NCI-H460 (cell line): ENCODE measurements at places on chromosomes 3 and 15. TPM values are rescaled to one million over a fixed set of nuclear protein-coding genes. Genes with fewer than 3 reads are reported as not detected.

GRCh38 chr3:49519916-49520385, 34.3 kb upstream of the BSN start:
- DNase-seq = no peak

GRCh38 chr3:54755756-54756155, 172.1 kb downstream of the LRTM1 start:
- DNase-seq = no peak

- no peak for DNase-seq
Measured at GRCh38 chr3:3666664-3667063, 132.6 kb upstream of the LRRN1 start.

DNA sequence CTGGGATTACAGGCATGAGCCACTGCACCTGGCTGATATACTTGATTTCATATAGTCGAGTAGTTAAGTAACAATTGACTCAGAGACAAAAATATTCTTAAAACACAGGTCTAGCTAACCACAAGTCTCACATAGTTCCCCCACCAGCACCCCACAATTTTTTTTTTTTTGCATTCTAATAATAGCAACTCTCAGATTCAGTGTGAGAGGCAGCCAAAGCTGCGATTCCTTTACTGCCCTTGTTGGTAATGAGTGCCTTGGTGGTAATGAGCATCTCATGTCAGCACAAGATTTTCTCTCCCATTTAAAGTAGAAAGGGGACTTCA, 72.5 kb downstream of the WWTR1 start:
- DNase-seq = no peak

GRCh38 chr3:166560253-166560652, 723.0 kb upstream of the BCHE start:
- no peak for DNase-seq

ITIH1 gene
- not detected in 2 replicates for total RNA-seq

DNA sequence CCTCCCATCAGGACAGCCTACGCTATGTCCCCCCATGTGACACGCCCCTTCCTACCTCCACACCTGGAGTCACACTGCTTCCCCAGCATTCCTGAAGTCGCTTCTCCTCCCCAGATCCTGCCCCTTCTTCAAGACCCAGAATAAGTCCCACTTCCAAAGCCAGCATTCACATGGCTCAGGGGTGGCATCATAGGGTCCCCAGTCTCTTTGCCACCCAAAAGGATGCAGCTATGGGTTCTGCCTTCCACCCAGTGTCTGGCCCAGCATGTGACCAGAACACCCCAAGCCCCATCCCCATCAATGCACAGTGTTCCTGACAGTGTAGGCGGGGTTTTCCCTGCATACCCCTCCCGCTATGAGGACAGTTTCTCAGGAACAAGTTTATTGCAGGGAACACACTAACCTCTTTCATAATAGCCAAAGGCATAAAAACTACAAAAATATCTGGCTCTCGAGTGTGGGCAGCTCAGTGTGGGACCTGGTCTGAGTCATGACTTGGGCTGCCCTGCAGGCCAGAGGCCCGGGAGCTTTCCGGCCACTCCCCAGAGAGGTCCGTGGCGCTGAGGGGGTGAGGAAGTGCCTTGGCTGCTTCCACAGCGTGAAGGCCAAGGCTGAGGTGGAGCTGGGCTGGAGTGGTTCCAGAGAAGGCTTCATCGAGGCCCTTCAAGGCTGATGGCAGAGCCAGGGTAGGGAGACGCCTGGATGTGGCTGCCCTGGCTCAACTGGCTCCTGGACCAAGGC, 5.8 kb downstream of the ISLR start:
- no peak for DNase-seq

IL17RC gene
- total RNA-seq = 18.7 and 24.4 TPM in 2 replicates

ZNF80 gene
- total RNA-seq = not detected in 2 replicates

DNA sequence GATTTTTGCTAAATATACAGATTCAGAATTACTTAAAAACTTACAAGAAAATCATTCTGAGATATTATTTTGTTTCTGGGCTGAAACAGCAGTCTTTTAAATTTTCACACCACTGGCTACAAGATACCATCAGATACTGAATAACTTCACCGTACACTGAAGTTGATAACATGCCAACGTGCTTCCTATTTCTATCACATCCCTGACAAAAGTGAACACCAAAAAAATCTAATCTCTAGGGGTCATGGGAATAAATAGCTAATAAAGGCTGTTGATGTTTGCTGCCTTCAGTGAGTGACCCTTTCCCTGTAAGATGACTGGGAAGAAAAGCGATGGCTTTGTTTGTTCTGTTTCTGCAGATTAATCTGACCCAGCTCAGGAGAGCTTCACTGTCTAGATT, 120.5 kb downstream of the DUT start:
- DNase-seq = no peak

DNA sequence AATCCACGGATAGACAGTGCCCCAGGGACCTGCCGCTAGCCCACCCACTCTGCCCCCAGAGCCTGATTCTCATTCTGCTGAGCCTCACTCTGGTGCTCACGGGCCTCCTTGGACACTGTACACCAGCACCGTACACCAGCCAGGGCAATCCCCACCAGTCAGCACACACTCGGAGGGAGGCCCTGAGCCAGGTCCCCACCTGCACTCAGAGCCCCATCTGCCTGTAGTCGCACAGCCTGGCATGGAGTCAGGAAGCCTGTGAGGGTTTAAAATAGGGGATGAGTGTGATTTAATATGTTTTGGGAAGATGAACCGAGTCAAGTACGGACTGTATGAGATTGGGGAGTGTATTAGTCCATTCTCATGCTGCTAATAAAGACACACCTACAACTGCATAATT, 223.0 kb downstream of the SLCO3A1 start:
- no peak for DNase-seq

GRCh38 chr15:90101130-90101968, 919 bp downstream of the IDH2 start:
- no peak for DNase-seq
